ENCODE measurements at places on chromosomes 3 and 15. TPM values are rescaled to one million over a fixed set of nuclear protein-coding genes. Genes with fewer than 3 reads are reported as not detected.

- DNase-seq: no peak
Observed at GRCh38 chr3:28752290-28752689, 403.7 kb upstream of the AZI2 start.

GRCh38 chr3:12577379-12577778 is 20.5 kb downstream of the MKRN2 start:
- DNase-seq: no peak

GRCh38 chr15:99818872-99819271 is 85.6 kb upstream of the LYSMD4 start:
- DNase-seq: no peak

The HERC2 gene
- 61.2 TPM for total RNA-seq

The MME gene
- 1.9 TPM for total RNA-seq
